ENCODE measurements at places on chromosomes 1 and 21.

DNA sequence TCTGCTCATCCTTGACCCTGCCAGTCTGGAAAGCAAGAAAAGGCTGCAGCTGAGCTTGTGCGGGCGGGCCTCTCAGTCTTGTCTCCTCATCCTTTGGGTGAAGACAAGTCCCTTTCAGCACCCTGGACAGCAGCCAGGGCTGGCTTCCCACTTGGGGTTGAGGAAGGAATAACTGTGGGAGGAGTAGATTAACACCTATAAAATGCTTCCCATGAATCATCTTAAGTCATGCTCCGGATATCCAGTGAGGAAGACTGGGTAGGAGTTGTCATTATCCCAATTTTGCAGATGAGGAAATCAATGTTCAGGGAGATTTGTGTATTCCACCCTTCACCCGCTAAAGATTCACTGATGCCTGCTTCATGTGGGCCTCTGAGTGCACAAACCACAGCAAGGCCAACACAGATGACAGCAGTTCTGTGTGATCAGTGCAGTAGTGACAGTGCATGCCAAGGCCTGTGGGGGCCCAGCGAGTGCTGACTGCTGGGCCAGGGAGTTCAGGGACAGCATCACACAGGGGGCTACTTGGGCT lies 20.1 kb upstream of the COL16A1 start:
- peak; percentile 63 for DNase-seq

DNA sequence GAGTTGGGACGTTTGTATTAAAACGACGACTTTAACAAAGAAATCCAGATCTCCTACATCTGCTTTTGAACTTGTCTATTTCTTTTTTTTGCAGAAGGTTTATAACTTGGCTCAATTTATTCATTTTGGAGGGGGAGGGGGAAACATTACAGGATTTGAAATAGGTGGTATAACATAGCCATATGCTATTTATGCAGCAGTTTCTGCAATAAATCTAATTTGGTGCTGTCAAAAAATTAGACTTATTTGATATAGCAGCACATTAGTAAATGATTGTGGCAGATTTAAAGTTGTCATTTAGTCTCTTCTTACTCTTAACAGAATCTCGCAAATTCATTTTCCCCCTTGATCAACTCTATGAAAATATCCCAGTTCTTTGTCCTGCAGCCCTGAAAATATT lies 138.2 kb downstream of the SDCCAG8 start:
- DNase-seq = no peak

DNA sequence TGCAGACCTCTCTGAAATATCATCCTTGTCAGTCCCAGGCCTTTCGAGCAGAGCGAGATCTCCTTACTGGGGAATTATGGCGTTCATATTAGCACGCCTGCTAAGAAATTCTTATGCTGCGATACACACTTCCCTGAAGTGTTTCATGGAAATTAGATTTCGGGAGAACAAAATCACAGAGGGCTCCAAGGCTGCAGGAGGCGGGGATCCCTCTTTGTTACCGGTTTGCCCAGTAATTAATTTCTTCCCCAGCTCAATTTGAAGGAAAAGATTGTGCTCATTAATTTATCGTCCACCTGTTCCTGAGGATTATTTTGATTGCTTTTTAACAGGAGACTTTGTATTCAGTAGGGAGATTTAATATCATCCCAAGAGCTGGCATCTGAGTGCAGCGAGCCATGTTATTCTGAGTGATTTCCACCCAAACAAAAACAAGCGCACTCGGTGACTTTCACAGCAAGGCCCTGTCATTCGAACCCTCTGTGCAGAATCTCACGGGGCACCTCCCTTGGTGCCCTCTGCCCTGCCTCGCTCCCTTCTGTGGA lies 202.3 kb upstream of the GALNT2 start:
- no peak for DNase-seq

DNA sequence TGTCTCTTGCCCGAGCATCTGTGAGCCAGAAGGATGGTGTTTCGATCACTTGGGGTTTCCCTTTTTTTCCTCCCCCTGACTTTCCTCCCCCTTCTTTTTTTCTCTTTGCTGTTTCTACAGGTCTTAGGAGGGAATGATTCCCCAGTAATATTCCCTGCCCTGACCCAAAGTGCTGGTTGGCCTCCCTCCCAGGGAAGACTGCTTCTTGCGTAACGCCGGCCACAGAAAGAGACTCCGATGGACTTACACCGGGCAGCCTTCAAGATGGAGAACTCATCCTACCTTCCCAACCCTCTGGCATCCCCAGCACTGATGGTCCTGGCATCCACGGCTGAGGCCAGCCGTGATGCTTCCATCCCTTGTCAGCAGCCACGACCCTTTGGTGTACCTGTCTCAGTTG lies 6.8 kb downstream of the RNF220 start:
- no peak for DNase-seq

GRCh38 chr1:58883037-58883887 lies 99.4 kb upstream of the JUN start:
- DNase-seq = no peak

GRCh38 chr1:47711184-47711847 lies 273.5 kb downstream of the FOXD2 start:
- no peak for DNase-seq

DNA sequence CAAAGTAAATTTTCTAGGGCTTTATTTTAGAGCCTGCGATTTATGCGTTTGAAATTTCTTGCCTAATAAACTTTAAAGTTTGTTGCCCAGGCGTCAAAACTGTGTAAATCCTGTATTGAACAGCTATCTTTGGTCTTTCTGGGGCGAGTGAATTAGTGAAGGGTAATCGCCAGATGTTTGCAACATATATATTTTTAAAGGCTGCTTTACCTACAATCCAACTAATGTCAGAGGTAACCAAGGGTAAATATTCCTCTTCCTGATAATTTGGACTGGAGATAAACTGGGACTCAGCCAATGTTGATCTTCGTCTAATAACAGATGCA lies 885 bp upstream of the PROX1 start:
- DNase-seq = no peak

DNA sequence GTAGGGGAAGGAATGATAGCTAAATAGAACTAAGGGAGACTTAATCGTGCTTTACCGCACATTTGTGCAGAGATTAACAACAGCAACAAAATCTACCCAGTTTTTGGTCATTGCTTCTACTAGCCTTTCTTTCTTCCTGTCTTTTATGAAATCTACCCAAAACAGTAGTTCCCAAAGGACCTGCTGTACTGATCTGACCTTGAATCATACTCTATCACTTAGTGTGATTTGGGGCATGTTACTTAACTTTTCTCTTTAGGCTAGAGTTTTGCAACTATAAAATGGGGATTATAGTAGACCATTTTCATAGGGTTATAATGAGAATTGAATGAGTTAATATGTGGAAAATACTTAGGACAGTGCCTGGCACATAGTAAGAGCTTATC lies 30.5 kb upstream of the MACF1 start:
- DNase-seq = no peak

GRCh38 chr1:58718435-58718834 lies 18.6 kb upstream of the MYSM1 start:
- no peak for DNase-seq

- DNase-seq = peak; percentile 65
These were observed 25.3 kb downstream of the DTL start for GRCh38 chr1:212060632-212061472.

- DNase-seq = peak; percentile 51
These were observed 953 bp downstream of the PTPRU start for GRCh38 chr1:29237129-29237821.

DNA sequence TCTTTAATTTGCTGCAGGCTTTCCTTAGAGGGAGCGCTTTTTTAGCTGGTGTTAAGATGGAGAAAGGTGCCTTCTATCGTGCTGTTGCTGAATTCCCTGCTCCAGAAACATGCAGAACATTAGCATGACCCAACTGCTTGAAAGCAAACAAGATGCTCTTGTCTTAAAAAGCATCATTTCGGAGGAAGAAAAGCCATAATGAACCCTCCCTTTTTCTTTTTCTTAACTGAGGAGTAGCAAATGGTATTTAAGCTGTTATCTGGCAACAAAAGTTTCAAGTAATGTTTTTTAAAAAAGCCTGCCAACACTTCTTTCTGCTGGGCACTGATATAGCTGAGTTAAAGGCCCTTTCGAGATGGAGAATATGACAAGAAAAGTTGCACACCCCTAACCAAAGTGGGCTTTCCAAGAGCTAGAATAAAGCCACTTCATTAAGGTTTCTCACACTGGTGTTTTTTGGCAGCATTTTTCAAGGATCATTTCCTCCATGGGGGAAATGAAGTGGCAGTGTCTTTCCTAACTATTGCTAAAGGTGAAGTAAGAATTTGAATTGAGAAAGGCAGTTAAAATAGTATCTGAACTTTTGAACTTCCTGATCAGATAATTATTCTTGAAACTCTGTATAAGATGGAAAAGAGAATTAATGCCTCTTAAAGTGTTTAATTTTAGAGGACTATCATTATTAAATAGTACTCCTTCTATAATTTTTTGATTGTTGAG lies 38.8 kb downstream of the ST6GALNAC5 start:
- no peak for DNase-seq

DNA sequence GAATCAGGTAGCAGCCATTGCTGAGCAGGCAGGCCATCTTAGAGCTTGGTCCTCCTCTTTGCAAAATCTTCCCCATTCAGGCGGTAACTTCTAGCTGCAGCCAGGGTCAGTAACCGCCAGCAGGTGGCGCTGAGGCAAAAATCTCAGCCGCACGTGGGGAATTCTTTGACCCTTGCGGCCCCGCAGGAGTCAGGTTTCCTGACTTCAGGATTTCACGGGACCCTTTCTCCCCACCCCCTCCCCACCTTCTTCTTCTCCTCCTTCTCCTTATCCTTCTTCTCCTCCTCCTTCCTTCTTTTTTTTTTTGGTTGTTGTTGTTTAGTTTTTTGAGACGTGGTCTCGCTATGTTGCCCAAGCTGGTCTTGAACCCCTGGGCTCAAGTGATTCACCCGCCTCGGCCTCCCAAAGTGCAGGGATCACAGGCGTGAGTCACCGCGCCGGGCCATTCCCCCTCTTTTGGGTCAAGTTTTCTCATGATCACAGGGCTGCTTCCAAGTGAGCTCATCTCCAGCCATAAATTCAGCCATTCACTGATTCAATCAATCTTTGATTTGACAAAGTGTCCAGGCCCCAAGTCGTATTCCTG lies 33.4 kb upstream of the TENT5B start:
- DNase-seq = peak; percentile 28

DNA sequence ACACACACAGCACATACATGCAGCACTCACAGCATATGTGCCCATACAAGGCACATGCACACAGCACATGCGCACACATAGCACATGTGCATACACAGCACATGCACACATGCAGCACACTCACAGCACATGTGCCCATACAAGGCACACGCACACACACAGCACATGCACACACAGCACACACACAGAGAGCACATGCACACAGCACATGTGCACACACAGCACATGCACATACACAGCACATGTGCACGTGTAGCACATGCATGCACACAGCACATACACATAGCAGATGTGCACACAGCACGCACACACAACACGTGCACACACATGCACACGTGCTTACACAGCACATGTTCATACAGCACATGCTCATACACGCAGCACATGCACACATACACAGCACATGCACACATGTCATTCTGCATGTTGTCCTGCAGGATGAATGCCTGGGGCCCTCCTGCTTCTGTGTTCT lies 48.1 kb downstream of the PCNT start:
- no peak for DNase-seq

GRCh38 chr1:224458996-224459395 lies 24.4 kb upstream of the WDR26 start:
- no peak for DNase-seq

DNA sequence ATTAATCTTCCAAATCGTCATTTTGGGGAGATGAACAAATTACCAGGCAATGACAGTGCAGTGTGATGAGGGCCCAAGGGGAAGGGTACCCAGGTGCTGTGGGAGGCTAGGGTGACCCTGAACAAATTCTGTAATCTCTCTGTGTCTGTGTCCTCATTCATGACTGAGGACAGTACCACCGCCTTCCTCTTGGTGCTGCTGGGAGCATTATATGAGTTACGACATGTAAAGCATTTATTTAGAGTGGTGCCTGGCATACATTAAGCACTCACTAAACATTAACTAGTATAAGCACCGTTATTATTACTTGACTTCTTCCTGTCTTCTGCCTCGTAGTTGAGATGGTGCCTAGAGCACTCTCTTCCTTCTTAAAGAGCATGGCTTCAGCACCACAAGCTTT lies 468.2 kb upstream of the VAMP3 start:
- DNase-seq = peak; percentile 13

- no peak for DNase-seq
These were observed 145.8 kb upstream of the SYT6 start for GRCh38 chr1:114299331-114299975.

DNA sequence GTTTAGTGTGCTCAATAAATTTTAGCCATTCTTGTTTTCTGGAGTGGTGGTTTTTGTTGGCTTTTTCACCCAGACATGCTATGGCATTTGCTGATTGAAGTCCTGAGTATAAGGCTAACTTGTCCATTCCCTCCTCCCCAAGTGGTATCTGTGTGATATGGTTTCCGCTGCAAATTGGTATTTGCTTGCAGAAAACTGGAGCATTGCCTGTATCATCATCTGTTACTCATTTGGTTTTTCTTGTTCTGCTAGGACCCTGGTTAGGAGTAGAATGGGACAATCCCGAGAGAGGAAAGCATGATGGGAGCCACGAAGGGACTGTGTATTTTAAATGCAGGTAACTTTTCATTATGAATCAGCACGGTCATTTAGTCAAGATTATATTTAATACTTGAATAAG lies 34.0 kb downstream of the TBCE start:
- DNase-seq = no peak

GRCh38 chr1:26373281-26373680 lies 731 bp upstream of the ZNF683 start:
- no peak for DNase-seq

Measured in T47D (cell line).